ENCODE measurements at places on chromosomes 13 and 19. TPM values are rescaled to one million over a fixed set of nuclear protein-coding genes. Genes with fewer than 3 reads are reported as not detected.

Gene OR7E24
- not detected for total RNA-seq

Gene MAP4K1
- total RNA-seq: not detected

Gene ADAMTSL5
- total RNA-seq: 4.2 TPM

Gene ZNF681
- total RNA-seq: 2.3 TPM

Data from articular chondrocyte of knee joint (primary cell).